ENCODE measurements at places on chromosomes 12 and 14.

GRCh38 chr14:76810525-76810924, 2.2 kb downstream of the ANGEL1 start:
- DNase-seq, result no peak

- DNase-seq, result no peak
Measured at GRCh38 chr12:128114485-128114884, 152.5 kb upstream of the TMEM132C start.

DNA sequence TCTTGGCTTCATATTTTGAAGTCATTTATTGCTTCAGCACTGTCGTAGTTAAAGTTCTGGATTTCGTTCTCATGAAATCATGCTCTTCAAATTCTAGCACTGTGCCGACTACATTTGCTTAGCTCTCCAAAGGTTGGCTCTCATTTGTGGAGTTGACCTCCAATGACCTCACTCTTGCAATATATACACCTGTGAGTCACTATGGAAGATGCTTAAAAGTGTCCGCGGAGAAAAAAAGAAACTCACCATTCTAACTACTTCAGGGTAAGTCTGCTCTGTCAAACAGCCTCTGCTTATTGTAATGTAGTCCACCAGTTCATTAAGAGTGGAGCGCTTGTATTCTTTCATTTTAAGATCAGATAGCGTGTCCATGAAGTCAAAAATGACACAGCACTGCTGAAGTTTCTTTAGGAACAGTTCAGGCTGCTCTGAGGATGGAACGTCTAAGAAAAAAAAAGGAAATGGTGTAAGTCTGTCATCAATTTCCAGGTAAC, 89.7 kb downstream of the PPP2R5E start:
- DNase-seq, result peak; percentile 83

DNA sequence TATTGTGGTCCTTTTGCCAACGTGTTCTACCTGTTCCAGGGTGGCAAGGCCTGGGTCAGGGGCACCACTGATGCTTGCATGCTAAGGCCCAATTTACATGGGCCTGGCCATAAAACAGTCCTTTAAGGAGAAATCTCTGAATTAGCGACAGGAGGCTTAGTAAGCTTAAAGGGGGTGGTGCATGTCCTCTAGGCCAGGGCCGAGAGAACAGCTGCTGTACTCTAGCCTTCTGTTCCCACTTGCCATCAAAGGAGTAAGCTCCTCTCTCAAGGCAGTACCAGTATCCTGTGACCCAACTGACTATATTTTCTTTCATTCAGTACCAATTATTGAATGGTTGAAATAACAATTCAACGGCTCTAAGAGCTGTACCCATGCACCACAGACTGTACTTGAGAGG, 67.7 kb upstream of the ZDHHC17 start:
- DNase-seq, result no peak

DNA sequence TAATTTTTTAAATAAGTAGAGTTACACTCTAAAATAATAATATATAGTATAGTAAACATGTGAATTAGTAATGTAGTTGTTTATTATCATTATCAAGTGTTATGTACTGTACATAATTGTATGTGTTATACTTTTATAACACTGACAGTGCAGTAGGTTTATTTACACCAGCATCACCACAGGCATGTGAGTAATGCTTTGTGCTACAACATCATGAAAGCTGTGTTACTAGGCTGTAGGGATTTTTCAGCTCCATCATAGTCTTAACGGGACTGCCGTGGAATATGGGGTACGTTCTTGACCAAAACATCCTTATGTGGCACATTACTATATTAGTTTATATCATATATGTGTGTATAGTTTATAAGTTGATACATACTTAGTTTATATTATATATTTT, 8.6 kb downstream of the FNTB start:
- DNase-seq, result no peak

DNA sequence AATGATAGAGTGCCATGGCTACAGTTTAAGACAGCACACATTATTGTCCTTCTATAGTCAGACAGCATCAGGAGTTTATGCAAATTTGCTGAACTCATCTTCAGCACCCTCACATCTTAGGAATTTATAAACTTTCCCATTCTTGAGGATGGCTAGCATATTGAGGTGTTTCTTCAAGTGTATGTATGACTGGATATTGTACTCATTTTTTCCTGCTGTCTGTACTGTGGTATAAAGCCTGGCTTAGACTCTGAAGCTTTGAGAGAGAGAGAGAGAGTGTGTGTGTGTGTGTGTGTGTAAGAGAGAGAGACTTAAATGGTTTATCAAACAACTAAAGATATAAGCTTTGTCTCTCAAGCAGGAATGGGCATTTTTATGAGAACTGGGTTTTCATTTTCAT, 161.6 kb downstream of the PIK3C2G start:
- no peak for DNase-seq

GRCh38 chr14:25833341-25834126, 764.3 kb downstream of the NOVA1 start:
- DNase-seq, result no peak

DNA sequence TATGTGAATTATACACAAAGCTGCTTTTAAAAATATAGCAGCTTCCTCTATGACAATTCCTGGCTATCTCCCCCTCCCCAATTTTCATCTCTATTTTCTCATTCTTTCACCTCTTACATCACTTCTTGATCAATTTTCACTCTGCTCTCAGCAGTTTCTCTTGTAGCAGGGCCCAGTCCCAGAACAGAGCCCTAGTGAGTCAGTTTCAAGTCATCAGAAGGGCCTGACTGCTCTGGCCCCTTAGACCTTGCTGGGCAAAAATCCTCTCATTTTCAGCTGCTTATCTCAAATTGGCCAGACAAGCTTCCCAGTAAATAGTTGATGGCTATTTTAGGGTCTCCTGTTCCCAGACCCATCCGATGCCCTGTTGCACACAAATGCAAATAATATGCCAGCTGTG, 101.4 kb downstream of the TTC7B start:
- no peak for DNase-seq

DNA sequence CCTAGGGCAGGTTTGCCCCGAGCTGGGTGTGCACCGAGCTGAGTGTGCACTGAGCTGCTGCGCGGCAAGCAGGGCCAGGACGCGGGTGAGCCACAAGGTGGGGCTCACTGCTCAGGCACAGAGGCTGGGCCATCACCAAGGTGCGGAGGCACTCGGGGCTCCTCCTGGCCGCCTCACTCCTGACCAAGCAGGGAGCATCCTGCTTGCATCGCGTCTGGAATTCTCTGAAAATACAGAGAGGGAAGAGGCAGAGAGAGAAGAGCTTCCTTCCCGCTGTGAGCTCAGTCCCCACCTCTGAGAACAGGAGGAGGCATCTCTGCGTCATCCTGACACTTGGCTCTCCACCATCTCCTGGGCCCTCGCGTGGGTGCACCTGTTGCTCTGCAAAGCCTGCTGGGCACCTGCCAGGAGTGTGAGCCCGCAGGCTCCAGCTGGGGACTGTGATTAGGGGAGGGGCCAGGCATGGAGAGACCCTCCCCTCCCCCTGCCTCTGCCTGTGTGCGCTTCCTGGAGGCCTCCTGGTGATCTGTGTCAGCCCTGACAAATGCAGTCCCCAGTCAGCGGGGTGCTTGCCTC, 116.3 kb downstream of the GLT1D1 start:
- DNase-seq, result no peak
